ENCODE measurements at places on chromosomes 3 and 15.
A peak's percentile ranks its signal among the peaks of the same experiment; 100 is the strongest.

DNA sequence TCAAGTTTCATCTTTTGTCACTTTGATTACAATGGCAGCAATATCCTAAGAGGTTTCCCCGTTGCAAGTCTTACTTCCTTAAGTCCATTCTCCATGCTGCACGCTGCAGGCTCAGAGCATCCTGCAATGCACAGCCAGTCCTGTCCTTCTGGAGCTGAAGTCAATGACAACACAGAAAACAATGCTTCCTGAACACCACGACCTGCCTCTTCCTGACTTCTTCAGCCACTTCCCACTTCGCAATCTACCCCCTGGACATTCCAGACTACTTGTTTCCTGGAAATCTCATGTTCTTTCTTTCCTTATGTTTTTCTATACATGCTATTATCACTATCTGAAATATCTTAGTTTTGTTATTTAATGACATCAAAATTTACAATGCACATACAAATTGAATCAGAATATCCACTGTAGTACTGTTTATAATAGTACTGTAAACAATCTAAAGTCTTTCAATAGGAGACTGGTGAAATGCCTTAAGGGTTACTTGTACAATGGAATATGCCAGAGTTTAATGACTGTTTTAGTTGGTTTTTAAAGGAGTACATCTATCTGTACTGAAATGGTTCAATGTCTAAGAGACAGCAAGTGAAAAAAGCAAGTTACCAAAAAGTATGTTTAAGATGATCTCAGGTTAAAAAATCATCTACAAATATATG lies 113.7 kb upstream of the PRTG start:
- no peak for DNase-seq

- DNase-seq: no peak
These were observed 47.5 kb downstream of the MYH15 start for GRCh38 chr3:108462899-108463298.

DNA sequence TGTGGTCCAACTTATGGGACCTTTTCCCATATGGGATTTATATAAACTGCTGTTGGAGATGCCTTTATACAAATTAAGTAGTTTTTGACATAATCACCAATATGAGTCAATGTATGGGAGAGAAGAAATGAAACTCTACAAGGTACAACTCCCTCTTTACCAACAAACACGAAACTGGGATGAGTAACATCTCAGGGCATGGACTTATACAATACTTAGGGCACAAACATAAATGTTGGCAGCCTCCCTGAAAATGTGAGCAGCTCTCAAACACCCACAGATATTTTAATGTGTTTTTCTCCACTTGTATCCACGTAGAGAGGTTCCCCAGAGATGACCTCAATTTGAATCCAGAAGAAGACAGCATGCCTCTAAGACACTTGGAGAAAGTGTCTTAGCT lies 161.6 kb downstream of the MAGI1 start:
- no peak for DNase-seq

DNA sequence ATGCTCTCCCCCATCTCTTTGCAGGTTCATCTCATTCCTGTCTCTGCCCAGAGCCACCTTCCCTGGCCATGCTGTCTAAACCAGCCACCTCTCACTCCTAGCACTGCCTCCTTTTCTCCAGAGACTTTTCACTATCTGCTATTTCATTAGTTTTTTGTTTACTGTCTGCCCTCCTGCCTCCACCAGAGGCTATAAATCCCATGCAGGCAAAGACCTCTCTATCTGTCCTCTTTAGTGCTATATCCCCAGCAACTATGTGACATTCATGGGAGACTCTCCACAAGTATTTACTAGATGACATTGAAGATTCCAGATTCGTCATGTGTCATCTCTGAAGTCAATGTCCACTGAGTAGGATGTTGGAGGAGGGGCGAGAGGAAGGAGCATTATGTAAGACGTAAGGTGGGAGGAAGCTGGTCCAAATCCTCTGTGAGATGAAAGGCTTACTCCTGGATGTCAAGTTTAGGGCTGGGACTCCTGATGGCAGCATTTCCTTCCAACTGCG lies 3.4 kb upstream of the FAM43A start:
- no peak for DNase-seq

DNA sequence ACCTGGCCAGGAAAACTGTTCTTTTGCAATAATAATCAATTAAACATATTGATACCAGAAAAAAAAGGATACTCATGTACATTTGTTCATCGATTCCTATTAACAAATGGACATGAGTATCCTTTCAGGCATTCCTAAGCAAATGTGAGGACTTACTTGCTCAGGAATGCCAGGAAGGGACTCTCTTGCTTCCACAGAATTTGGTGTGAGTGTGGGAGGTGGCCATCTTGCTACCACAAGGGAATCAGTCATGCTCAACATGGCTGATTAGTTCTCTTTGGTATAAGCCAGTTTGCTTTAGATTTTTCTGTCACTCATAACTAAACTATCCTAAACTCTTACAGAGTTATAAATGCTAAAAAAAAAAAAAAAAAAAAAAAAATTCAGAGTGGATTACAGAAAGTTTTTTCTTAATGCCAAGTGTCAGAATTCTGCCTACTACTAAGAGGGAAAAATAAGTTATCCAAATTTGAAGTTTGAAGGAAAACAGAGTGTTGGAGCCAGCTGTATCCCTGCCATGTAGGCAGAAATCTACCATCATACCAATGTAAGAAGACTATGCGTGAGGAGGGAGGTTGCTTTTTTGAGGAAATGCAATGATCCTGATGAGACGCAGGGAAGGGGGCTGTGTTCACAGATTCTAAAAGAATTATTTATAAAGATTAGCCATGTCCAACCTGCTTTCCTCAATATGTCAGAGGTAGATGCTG lies 98.7 kb downstream of the PLD1 start:
- no peak for DNase-seq

DNA sequence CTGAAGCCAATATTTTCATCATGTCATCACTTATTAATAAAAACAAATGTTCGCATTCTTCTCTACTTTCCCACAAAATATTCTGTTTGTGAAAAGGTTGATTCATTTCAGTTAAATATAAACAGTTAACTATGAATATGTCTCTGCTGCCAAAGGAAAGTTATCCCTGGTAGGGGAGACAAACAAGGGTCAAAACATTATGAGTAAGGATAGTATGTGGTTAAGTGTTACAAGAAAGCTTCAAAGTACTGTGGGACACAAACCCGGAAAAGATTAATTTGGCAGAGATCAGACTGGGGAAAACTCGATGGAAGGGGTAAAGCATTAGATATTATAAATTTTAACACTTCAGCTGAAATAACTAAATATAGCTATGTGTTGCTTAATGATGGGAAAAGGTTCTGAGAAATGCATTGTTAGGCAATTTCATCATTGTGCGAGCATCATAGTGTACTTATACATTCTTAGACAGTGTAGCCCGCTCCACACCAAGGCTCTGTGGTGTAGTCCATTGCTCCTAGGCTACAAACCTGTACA lies 436.5 kb upstream of the TBL1XR1 start:
- no peak for DNase-seq

DNA sequence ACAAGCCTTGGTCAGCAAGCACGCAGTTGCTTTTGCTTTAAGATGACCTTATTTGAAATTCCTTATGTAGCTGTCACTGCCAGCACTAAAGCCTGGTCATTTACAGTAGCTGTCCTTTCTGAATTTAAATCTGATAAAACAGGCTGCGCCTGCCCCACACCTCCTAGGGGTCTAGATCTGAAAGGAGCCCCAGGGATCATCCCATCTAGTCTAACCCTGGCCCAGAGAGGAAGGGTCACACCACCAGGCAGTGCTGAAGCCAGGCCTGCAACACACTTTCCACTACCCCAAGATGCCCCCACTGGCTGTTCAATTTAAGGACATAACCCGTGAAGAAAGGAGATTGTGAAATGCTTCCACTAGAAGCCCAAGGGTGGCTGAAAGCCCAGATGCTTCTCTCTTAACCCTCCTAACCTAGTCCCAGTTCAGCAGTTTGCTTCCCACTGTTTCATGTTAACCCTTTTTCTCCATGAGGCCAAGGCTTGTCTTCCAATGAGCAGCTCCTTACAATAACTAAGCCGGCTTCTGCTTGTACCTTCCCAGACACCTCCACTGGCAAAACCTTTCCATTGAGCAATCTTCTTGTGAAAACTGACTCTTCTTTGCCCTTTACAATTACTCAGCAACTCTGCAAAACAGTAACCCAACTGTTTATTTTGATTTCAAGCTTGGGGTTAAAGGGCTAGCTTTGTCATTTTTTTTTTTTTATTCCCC lies 198.9 kb upstream of the LPP start:
- no peak for DNase-seq

DNA sequence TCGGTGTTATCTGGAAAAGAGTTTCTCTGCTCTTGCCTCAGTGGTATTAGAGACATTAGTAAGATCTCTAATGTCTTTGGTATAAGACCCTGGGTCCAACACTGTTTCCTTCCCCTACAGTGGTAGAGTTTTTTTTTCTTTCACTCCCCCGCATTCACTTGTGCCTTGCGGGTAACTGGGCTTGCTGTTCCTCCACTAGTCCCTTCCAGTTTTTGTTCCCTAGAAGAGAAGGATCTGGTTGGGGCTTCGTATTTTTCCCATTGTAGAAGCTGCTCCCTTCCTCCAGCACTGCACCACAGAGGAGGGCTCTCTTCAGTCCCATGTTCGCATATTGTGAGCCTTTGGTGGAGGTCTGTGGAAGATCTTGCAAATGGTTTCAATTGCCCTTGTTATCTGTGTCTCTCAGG lies 13.7 kb downstream of the CTDSPL2 start:
- DNase-seq: no peak

DNA sequence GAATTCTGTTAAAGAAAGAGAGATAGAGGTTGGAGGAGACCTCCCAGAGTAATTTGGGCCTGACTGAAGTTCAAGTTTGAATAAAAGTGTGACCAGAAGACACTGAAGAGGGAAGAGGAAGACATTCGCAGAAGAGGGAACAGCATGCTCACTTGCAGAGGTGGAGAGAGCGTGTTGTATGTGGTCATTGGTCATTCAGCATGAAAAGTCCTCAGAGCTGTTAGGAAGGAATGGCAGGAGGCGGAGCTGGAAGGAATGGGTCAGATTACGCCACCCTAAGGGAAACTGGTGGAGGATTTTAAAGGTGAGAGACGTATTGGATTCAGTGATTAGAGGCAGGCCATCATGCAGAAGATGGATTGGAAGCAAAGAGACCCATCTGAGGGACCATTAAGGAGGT lies 41.6 kb downstream of the IQCH start:
- DNase-seq: no peak

GRCh38 chr15:20356911-20357480 lies 184.6 kb downstream of the GOLGA6L6 start:
- DNase-seq: no peak

GRCh38 chr3:21447476-21448151 lies 303.4 kb downstream of the ZNF385D start:
- no peak for DNase-seq

- DNase-seq: peak; percentile 42
These were observed 70.5 kb upstream of the XCR1 start for GRCh38 chr3:46097691-46098241.

DNA sequence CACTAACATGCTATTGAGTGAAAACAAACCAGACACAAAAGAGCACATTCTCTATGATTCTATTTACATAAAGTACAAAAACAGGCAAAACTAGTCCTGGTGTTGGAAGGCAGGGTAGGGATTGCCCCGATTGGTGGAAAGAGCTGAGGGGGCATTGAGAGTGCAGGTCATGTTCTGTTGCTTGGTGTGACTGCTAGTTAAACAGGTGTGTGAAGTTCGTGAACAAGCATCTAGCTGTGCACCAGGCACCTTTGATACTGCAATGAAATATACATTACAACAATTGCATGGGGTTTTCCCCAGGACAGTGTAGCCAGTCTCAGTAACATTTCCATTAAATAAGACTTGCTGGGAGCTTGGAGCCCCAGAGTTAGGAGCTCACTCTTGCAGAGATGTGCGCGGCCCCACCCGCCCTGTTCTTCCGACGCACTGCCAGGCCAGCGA lies 26.3 kb upstream of the THRB start:
- no peak for DNase-seq

DNA sequence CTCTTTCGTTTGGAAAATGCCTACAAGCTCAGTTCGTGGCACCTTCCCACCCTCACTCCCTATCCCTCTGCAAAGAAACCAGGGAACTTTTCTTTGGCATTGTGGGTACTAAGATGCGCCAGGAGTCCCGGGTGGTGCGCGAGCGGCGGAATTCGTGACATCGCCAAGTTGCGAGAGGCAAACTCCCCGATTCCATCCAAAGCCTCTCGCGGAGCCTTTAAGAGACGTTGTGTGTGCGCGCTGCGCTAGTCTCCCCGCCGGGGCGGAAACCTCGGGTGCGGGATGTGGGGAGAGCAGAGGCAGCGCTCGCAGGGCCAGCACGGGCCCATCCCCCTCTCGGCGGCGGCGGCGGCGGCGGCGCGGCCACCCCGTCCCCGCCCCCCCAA lies 443 bp upstream of the NR2F2 start:
- DNase-seq: no peak

- DNase-seq: no peak
These were observed 6.0 kb upstream of the HACD2 start for GRCh38 chr3:123590685-123591450.

- no peak for DNase-seq
These were observed 17.6 kb upstream of the ACTL6A start for GRCh38 chr3:179544981-179545645.

DNA sequence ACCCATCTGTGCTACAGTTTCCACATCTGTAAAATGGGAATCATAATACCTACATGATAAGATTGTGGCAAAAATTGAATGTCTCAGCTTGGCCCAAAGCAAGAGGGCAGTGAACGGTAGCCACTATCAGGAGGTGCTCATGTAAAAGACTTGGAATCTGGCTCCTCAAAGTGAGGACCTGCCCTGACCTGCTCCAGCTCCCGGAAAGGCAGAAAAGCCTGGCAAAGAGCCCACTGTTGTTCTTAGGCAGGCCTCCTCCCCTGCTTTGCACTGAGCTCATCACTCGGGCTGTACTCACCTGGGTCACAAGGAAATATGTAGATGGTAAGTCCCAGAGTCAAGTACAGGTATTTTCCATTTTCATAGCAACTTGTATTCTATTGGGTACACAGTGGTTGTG lies 250.7 kb upstream of the TBL1XR1 start:
- DNase-seq: no peak

DNA sequence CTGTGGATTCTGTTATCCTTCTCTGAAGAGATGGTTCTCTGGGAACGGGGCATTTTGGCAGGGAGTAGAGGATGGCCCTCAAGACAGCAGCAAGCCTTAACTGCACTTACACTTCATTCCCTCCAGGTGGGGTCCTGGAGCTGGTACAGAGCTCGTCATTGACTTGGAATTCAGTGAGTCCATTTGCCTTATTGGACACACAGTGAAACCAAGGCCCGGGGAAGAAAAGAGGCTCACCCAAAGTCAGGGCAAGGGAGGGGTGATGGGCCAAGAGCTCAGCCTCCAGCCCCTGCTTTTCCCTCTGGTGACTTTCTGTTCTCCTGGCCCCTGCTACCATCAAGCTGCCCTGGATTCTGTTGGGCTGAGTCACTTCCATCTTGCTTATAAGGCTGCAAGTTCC lies 125.6 kb downstream of the ETFA start:
- no peak for DNase-seq

DNA sequence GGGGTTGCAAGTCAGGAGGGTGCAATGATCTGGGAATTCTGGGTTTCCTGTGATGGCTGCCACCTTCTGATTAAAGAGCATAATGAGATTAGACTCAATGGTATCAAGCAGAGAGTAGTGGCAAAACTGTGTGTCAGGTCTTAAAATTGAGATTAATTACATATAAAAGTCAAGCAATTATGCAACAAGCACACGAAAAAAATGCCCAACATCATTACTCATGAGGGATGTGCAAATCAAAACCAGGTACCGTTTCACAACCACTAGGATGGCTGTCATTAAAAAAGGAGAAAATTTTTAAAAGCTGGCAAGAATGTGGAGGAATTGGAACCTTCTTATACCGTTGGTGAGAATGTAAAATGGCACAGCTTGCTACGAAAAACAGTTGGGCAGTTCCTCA lies 205.0 kb downstream of the OSBPL10 start:
- no peak for DNase-seq
